ENCODE measurements at places on chromosomes 6 and 20.

GRCh38 chr20:57210054-57210910, 56.2 kb downstream of the BMP7 start:
- no peak for DNase-seq

- DNase-seq: no peak
Measured at GRCh38 chr20:42721923-42722322, 467.8 kb downstream of the PTPRT start.

- DNase-seq: no peak
Measured at GRCh38 chr6:143629104-143630080, 48.4 kb upstream of the PHACTR2 start.

DNA sequence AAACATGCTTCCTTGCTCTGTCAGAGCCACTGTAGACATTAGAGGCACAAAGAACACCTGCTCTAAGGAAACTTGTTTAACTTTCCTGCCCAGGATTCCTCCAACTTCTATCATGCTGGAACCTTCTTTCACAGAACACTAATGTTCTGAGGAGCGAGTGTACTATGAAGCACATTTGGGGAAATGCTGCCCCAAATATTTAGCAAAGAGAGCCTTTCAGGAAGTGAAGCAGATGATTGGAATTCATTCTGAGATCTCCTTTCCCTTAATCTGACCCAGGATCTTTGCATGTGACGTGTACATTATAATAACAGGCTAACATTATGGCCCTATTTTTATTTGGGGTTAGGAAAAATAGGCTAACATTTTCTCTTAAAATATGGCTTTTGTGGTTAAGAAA, 21.0 kb upstream of the FYN start:
- DNase-seq: no peak
